KG1 (cell line): ENCODE measurements at places on chromosomes 5 and 9.
A peak's percentile ranks its signal among the peaks of the same experiment; 100 is the strongest.

- DNase-seq: no peak
Observed at GRCh38 chr5:134967607-134968006, at the start of gene CATSPER3. CATSPER3 (plus strand) TSS chr5:134967907; CDS start chr5:134967992, 85 bp downstream.

- DNase-seq: no peak
Observed at GRCh38 chr9:98375138-98375726, 119.8 kb upstream of the TBC1D2 start.

DNA sequence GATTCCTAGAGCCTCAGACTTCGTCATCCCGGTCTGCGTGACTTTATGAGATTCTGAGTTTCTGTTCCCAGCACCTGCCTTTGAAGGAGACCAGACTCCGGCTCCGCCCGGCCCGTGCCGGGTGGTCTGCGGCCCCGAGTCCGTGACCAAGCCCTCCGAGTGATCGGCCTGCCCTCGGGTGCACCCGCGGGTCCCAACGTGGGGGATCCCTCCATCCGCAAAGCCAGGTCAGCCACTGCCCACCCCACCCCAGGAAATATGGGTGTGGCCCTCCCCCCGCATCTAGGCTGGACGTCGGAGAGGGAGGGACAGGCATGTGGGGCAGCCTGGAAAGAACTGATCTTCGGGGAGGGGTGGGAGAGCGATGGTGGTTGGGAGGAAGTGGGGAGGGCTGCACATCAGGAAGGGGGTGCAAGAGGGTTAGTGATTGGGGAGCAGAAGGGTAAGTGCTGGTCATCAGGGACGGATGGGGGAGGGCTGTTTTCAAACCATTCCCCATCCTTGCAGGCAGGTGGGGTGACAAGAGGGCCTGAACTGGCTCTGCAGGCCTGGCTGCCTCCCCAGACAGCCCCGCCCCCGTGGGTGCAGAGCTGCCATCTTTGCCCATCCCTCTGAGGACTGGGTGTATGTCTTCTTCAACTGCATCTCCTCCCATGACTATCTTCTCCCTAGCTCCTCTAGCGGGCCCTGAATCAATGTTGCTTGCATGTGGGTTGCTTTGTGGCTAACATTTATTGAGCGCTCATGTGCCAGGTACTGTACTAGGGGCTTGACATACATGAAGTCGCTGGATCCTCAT lies 747 bp downstream of the LRSAM1 start:
- DNase-seq: peak; percentile 72

- no peak for DNase-seq
Observed at GRCh38 chr9:75376680-75377254, 288.5 kb downstream of the OSTF1 start.

GRCh38 chr5:181138258-181138657 lies 7.3 kb upstream of the OR2V1 start:
- DNase-seq: no peak
